Stimulated activated CD4-positive, alpha-beta T cell treated with anti-CD3 and anti-CD28 coated beads, Interleukin-1b, Interleukin-23, amount 100 ng/mL, for 1 hour (primary cell): ENCODE measurements at places on chromosomes 3 and 15.

GRCh38 chr3:41649129-41649739 is 312.7 kb downstream of the ULK4 start:
- DNase-seq = no peak

- no peak for DNase-seq
These were observed 9.2 kb downstream of the LZTFL1 start for GRCh38 chr3:45832699-45833098.

DNA sequence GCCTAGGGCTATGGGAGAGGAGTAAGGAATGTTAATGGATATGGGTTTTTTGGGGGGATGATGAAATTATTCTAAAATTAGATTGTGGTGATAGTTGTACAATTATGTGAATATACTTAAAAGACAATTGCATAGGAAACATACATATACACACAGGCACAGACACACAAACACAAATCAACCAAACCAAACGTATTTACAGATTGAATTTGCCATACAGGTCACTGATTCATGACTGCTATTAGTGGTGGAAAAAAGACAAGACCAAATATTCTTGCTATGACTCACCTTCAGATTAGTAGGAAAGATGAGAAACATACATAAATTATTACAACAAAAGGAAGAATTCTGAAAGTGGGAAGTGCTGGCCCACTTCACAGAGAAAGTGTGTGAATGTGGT is 85.3 kb downstream of the C3orf38 start:
- DNase-seq = no peak

DNA sequence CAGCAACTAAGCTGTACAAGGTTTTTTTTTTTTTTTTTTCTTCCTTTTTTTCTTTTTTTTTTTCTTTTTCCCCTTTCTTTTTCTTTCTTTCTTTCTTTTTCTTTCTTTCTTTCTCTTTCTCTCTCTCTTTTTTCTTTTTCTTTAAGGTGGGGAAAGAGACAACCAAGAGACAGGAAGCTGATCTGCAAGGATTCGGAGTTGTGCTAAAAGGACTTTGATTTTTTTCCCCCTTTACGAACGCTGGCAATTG is 148 bp downstream of the RBMS3 start:
- DNase-seq = no peak

- no peak for DNase-seq
These were observed 351.8 kb downstream of the ZIC1 start for GRCh38 chr3:147760941-147761340.

DNA sequence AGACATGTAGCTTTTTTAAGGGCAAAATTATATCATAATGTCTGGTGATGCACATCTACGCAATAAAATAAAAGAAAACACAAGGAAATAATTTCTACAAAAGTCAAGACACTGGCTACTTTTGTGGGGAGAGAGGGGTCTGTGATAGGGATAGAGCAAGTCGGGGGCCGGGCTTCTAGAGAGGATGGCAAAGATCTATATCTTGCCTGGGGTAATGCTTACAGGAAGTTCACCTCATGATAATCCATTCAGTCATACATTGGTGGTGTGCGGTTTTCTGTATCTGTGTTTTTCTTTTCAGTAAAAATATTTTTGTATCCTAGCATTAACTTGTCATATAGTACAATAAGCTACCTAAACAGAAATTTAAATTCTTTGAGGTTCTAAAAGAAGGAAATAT is 178.8 kb downstream of the ARRDC4 start:
- no peak for DNase-seq

GRCh38 chr3:4765212-4765611 is 214.0 kb upstream of the BHLHE40 start:
- DNase-seq = no peak

DNA sequence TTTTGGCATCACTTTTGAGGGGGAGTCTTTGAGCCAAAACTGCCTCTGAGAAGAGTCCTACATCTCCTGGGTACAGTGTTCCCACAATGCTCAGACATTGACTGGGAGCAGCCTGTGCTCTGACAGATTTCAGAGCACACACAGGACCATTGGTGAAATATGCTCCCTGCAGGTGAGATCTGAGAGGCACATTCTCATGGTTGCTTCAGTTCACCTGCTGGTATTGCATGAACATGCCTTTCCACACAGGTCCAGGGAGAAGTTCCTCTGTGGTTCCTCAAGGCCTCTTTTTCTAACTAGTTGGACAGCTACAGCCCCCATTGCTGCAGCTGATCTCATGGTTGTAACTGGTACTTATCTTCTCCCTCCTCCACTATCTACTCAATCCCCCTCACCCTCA is 37.0 kb downstream of the FOXL2 start:
- DNase-seq = no peak
